ENCODE measurements at places on chromosomes 13 and 19.

GRCh38 chr13:109345433-109345941 is 440.9 kb downstream of the IRS2 start:
- no peak for DNase-seq

DNA sequence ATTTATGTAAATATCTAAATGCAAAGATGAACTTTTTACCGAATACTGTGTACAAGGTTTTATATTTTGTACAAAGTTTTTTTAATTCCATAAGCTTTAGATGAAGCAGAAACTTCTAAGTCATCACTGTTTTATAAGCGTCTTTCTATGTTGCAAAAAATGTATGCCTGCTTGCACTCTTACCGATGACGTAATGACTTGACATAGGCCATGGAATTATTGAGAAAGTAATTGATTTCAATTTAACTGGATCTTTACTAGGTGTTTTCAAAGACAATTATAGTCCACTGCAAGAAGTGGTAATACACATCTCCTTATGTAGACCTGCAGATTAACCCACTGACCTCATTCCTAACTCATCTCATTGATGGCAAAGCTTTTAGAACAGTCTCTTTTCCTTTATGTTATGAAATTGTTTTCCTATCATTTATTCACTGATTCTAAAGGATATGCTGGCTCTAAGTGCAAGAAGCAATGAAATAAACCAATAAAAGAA is 10.4 kb downstream of the DACH1 start:
- no peak for DNase-seq

- DNase-seq, result no peak
Measured at GRCh38 chr13:79637133-79637763, 156.3 kb downstream of the NDFIP2 start.

DNA sequence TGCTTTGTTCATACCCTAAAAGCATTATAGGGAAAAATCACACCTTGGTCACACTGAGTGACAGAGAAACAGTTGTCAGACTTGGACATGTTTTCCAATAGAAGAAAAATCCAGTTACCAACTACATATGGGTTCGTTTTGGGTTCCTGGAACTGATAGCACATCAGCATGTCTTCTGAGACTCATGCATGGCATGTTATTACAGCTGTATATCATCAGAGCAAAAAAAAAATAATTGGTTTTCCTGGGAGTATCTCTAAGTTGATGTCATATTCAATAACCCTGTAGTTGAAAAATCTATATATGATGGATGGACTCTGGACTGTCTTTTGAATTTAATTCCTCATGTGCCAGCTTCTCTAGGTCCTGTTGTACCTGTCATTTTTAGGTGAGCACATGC is 211.6 kb downstream of the DNAJC15 start:
- DNase-seq, result no peak

- no peak for DNase-seq
Measured at GRCh38 chr13:47087841-47088240, 191.0 kb upstream of the HTR2A start.

DNA sequence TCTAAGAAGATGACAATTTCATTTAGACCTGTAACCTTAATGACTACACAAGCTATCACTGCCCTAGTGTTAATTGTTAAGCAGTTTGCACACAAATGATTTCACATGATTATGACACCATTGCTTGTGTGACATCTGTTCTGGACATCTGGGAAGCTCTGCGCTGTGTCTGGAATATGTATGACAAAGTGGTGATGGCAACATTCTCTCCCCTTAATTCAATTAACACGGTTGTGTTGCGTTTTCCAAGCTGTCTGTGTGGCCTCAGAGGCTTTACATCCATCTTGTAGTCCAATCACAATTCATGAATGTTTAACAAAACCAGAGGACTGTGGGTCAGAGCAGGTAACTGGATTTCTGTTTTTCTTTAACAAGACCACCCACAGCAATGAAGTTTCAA is 204.4 kb downstream of the COG6 start:
- DNase-seq, result no peak

Measured in activated naive CD8-positive, alpha-beta T cell treated with anti-CD3 and anti-CD28 coated beads, Interleukin-2, amount 50 U/mL, for 24 hours (primary cell).